ENCODE measurements at places on chromosomes 12 and 14. TPM values are rescaled to one million over a fixed set of nuclear protein-coding genes. Genes with fewer than 3 reads are reported as not detected.
A peak's percentile ranks its signal among the peaks of the same experiment; 100 is the strongest.

The KRT6C gene
- total RNA-seq, result not detected

The MYL2 gene
- total RNA-seq, result not detected

The HOXC9 gene
- 0.54 TPM for total RNA-seq

The KRT85 gene
- total RNA-seq, result not detected

The HPD gene
- not detected for total RNA-seq

The NUAK1 gene
- 14.3 TPM for total RNA-seq

DNA sequence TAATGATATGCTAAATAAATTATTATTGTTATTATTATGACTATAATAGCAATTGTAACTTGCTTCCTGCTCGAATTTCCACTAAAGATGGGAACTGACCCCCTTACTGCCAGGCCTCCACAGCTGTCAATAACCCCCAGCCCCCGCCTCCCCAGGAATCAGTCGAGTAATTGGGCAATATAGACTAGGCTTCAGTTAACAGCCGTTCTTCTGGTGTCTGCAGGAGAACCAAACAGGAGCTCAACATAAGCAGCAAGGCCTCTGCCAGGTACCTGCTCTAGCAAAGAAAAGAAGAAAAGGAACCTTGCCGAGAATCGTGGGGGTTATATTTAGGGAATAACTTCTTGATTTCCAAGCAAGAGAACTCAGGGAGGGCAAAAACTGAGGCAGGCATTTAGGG is 21.8 kb downstream of the HOXC4 start:
- peaks cover 54% of the 10 kb centered on the region for H3K27me3 ChIP-seq
- H3K36me3 ChIP-seq, result no peaks in the 10 kb centered on the region
- no peak overlapping the region for H3K27ac ChIP-seq
- H3K4me3 ChIP-seq, result no peak overlapping the region

GRCh38 chr14:72738161-72738611 is 155.7 kb downstream of the DPF3 start:
- no peak overlapping the region for H3K27ac ChIP-seq
- no peaks in the 10 kb centered on the region for H3K4me1 ChIP-seq
- peaks cover 8% of the 10 kb centered on the region for H3K27me3 ChIP-seq
- DNase-seq, result no peak
- H3K4me3 ChIP-seq, result no peak overlapping the region
- H3K36me3 ChIP-seq, result no peaks in the 10 kb centered on the region

DNA sequence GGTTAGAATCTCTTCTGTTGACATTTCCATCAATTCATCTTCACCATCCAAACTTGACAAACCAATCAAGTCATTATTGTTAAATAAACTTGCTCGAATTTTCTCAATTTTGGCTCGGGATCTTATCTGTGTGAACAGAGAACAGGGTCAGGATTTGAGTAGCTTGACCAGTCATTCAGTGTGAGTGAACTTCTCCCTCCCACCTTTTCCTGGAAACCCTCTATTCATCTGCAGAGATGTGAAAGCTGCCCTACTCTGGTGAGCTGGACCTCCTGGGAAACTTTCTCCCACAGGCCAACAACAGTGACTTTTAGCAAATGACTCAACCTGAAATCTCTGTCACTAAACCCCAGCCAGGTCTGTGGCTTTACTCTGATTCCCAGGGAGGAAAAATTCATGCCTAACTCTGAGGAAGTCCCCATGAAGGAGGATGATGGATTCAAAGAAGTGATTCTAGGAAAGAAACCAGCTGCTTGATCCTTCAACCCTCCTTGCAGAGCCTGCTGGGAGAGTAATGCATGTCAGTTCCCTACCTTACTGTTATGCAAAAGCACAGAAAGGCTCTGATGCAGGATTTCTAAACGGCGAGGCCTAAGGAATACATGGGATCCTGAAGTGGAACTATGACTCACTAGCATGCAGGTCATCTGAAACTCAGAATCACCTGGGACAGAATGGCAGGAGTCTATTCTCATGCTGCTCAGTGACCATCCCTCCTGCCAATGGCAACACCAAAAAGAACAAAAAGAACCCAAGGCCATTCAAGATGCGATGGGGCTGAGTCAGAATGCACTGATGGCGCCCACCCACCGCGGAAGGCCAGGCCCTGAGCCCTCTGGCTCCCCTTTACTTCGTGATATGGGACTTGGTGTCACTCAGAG is 58.0 kb downstream of the TRAFD1 start:
- no peak for DNase-seq
- no peaks in the 10 kb centered on the region for H3K27me3 ChIP-seq
- H3K36me3 ChIP-seq, result peaks cover 28% of the 10 kb centered on the region
- H3K4me1 ChIP-seq, result no peaks in the 10 kb centered on the region

DNA sequence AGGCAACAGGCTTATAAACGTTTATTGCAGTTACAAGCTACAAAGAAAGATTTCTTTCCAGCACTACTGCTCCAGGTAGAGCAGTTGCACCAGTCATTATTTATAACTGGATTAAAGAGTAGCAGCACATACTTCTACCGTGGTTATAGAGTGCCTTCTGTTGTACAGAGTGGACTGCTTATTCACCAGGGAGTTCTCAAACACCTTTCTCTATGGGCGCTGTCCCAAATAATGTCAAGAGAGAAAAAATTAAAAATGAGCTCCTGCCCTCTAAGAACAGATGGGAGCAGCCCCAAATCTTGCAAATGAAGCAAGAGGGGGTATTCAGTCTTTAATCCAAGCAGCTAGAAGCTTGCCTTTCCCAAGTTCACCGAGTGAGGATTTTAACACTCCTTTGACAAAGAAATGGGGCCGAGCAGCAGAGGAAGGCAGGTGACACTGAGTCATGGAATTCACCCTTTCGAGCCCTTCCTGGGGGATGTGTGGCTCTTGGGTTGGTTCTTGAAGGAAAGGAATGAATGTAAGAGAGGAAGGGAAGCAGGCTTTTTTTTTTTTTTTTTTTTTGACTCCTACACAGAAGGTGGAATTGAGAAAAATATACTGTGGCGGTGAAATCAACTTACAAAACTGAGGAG is 181.2 kb downstream of the PRKCH start:
- H3K27me3 ChIP-seq, result no peaks in the 10 kb centered on the region
- H3K27ac ChIP-seq, result no peak overlapping the region
- H3K36me3 ChIP-seq, result no peaks in the 10 kb centered on the region
- H3K4me1 ChIP-seq, result peaks cover 14% of the 10 kb centered on the region
- H3K4me3 ChIP-seq, result no peak overlapping the region

GRCh38 chr14:68345738-68346137 is 447.1 kb downstream of the ZFP36L1 start:
- no peaks in the 10 kb centered on the region for H3K27me3 ChIP-seq
- no peaks in the 10 kb centered on the region for H3K4me1 ChIP-seq
- H3K27ac ChIP-seq, result no peak overlapping the region
- no peak for DNase-seq
- no peaks in the 10 kb centered on the region for H3K36me3 ChIP-seq

- no peaks in the 10 kb centered on the region for H3K4me1 ChIP-seq
- no peaks in the 10 kb centered on the region for H3K36me3 ChIP-seq
- no peaks in the 10 kb centered on the region for H3K27me3 ChIP-seq
- no peak overlapping the region for H3K4me3 ChIP-seq
Measured at GRCh38 chr14:90553298-90553920, 156.6 kb downstream of the CALM1 start.

DNA sequence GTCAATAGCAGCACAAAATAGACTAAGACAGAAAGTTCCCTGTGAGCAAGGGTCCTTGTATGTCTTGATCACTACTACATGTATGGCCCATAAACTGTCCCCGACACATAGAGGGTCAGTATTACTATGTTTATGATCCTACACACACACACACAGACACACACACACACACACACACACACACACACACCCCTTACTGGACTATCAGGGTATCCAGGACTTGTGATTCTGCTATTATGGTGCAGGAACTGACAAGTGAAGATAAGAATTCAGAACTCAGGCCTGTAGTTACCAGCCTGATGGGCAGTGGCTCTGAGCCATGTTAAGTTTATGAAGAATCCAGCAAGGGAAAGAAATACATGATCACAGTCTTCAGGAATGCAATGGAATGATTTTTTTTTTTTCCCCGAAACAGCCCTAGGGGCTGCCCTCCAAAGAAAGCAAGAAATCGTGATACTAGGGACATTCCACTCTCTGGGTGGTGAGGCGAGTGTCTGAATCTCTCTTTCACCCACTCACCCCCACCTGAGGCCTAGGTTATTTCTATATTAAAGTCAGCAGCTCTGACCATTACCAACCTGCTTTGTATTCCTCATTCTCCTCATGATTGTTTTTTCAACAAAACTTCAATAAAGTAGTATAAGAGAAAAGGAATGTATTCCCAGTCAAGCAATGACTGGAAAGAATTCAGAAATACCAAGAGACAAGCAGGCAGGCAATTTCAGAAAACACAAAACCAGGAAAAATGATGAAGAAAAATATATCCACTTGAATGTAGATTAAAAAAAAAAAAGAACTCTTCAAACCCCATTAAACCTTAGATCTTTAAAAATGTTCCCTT is 105.8 kb downstream of the AVPR1A start:
- H3K36me3 ChIP-seq, result no peaks in the 10 kb centered on the region
- no peak overlapping the region for H3K4me3 ChIP-seq
- DNase-seq, result no peak
- no peak overlapping the region for H3K27ac ChIP-seq
- H3K4me1 ChIP-seq, result no peaks in the 10 kb centered on the region

GRCh38 chr12:44851586-44851985 is 24.5 kb downstream of the NELL2 start:
- H3K27me3 ChIP-seq, result no peaks in the 10 kb centered on the region
- H3K27ac ChIP-seq, result no peak overlapping the region
- H3K36me3 ChIP-seq, result no peaks in the 10 kb centered on the region
- no peak for DNase-seq
- H3K4me1 ChIP-seq, result no peaks in the 10 kb centered on the region

DNA sequence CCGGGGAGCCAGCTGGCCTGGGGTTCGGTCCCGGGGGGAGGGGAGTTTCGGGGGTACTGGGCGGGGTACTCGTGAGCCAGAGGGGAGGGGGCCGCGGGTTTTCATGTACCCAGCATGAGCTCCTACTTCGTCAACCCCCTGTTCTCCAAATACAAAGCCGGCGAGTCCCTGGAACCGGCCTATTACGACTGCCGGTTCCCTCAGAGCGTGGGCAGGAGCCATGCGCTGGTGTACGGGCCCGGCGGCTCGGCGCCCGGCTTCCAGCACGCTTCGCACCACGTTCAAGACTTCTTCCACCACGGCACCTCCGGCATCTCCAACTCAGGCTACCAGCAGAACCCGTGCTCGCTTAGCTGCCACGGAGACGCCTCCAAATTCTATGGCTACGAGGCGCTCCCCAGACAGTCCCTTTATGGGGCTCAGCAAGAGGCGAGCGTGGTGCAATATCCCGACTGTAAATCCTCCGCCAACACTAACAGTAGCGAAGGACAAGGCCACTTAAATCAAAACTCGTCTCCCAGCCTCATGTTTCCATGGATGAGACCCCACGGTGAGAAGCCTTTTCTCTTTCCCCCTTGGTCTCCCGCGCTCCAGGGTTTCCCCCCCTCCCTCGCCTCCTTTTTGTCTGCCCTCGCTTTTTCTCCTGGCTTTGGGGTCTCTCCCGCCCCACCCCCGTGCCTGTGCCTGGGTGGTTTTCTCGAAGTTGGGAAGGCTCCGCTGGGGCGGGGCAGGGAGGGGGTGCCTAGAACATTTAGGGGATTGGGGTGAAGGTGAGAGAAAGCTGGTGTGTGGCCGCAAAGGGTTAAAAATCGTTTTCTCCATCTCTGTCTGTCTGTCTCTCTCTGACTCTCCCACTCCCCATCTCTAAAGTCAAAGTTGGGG is 627 bp downstream of the HOXC8 start:
- H3K27ac ChIP-seq, result no peak overlapping the region
- H3K4me3 ChIP-seq, result peak overlapping the region; percentile 58
- H3K36me3 ChIP-seq, result peaks cover 4% of the 10 kb centered on the region
- H3K4me1 ChIP-seq, result peaks cover 20% of the 10 kb centered on the region
- H3K27me3 ChIP-seq, result peaks cover 100% of the 10 kb centered on the region
- DNase-seq, result peak; percentile 25

GRCh38 chr12:58629376-58629775 is 290.9 kb downstream of the LRIG3 start:
- H3K36me3 ChIP-seq, result no peaks in the 10 kb centered on the region
- H3K4me1 ChIP-seq, result no peaks in the 10 kb centered on the region
- H3K4me3 ChIP-seq, result no peak overlapping the region
- no peaks in the 10 kb centered on the region for H3K27me3 ChIP-seq

DNA sequence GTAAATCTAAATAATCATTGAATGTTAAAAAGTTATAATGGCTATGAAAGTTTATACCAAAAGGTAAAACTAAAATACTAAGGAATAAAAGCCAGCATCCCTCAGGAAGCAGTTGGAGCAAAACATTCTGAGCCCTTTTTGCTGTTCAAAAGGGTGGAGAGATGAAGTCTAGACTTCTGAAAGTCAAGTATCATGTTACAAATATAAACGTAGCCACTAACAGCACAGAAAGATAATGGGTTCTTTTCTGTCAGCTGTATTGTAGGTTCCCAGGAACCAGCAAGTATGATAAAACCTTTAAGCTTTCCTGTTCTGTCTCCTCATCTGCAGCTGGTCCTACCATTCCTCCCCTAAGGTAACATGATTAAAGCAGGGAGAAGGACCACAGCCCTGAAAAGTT is 16.4 kb upstream of the PLD4 start:
- no peak for DNase-seq
- H3K4me3 ChIP-seq, result no peak overlapping the region
- H3K27me3 ChIP-seq, result peaks cover 54% of the 10 kb centered on the region
- no peaks in the 10 kb centered on the region for H3K36me3 ChIP-seq
- no peaks in the 10 kb centered on the region for H3K4me1 ChIP-seq

GRCh38 chr12:88723219-88723618 is 142.9 kb upstream of the KITLG start:
- H3K4me3 ChIP-seq, result no peak overlapping the region
- no peak for DNase-seq
- H3K4me1 ChIP-seq, result peaks cover 8% of the 10 kb centered on the region
- H3K27me3 ChIP-seq, result no peaks in the 10 kb centered on the region

DNA sequence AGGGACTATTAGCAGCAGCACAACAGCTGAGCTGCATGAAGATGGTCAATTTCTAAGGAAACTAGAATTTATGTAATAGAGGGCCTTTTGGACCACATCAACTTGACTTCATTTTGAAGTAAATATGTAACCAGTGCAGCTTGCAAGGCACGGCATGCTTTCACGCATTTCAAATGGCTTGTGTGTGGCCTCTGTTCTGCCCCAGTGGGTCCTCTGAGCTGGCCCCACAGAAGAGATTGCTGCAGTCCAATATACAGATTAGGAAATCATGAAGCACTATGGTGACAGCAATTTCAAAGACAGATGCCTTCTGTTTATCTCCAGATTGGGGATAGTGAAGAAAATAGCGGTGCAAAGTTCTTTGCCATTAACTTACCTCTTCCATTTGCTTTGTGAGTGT is 101.4 kb downstream of the PDZRN4 start:
- DNase-seq, result no peak
- H3K4me3 ChIP-seq, result no peak overlapping the region
- H3K4me1 ChIP-seq, result peaks cover 20% of the 10 kb centered on the region
- H3K36me3 ChIP-seq, result no peaks in the 10 kb centered on the region

Data from Calu3 (cell line).